ENCODE measurements at places on chromosomes 5 and 9.

DNA sequence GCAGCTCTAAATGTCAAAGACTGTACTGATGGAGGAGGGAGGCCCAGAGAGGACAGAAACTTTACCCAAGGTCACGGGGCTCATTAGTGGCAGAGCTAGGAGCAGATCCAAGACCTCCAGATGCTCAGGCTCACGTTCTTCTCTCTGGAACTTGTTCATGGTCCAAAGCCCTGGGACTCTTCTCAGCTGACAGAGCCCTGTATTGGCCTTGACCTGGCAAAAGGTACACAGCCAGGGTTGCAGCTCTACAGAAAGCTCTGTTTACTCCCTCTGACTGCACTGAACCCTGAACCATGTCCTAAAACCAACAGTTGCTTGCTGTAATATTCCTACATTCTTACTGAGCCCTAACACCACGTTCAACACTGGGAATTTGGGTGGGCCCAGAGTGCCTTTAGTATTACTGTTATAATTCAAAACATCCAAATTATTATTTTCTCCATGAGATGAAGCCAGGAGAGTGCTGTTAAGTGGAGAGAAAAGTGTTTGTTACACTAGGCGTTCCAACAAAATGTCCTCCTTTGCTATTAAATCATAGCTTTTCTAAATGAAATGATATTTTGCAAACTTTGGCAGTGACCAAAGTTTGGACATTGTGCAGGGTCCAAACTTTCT, 602.4 kb upstream of the CLINT1 start:
- DNase-seq, result no peak

GRCh38 chr5:37715992-37716391, 123.8 kb downstream of the GDNF start:
- DNase-seq, result no peak

- DNase-seq, result no peak
Observed at GRCh38 chr5:137734331-137734730, 1.6 kb downstream of the KLHL3 start.

DNA sequence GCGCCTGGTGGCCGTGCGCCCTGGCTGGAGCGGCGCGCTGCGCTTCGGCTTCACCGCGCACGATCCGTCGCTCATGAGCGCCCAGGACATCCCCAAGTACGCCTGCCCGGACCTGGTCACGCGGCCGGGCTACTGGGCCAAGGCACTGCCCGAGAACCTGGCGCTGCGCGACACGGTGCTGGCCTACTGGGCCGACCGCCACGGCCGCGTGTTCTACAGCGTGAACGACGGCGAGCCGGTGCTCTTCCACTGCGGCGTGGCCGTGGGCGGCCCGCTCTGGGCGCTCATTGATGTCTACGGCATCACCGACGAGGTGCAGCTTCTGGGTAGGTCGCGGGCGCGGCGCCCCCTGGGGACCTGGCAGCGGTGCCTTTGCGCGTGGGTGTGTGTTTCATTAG, 28.9 kb downstream of the NEURL1B start:
- no peak for DNase-seq

Data from NCI-H460 (cell line).